ENCODE measurements at places on chromosomes 1 and 21. TPM values are rescaled to one million over a fixed set of nuclear protein-coding genes. Genes with fewer than 3 reads are reported as not detected.

The DENND2C gene
- 0.29 TPM for total RNA-seq

DNA sequence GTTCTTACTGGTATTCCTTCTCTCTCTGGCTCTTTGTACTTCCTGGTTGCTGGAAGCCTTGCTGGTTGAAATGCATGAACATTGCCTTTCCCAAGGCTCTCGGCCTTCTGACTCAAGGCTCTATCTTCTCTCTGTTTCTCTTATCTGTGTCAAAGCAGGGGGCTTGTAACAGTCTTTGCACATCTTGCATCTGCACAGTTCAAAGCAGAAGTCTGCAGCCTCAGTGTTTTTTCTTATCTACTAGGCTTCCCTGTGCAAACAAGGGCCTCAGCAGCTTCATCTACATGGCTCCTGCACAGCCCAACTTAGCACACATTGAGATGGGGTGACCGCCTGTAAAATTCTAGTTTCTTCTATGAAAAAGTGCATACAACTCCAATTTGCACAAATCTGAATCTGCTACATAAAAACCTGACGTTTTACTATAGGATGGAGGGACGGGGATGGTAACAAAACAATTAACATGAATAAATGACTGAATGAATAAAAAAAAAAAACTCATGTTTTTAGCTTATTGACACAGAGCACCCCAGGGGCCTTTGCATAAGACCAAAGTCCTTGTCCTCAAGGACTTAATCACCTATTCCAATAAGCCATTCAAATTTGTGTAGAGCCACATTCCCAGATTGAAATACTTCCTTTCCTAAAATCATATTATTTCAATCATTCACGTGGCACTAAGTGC is 458.3 kb downstream of the LMO4 start:
- no peak for DNase-seq

- no peak for DNase-seq
Measured at GRCh38 chr1:175128523-175128922, 60.9 kb downstream of the TNN start.

GRCh38 chr1:221638595-221638994 is 103.3 kb downstream of the DUSP10 start:
- no peak for DNase-seq

- peak; percentile 96 for DNase-seq
Measured at GRCh38 chr1:237012788-237013383, 8.6 kb upstream of the MT1HL1 start.

DNA sequence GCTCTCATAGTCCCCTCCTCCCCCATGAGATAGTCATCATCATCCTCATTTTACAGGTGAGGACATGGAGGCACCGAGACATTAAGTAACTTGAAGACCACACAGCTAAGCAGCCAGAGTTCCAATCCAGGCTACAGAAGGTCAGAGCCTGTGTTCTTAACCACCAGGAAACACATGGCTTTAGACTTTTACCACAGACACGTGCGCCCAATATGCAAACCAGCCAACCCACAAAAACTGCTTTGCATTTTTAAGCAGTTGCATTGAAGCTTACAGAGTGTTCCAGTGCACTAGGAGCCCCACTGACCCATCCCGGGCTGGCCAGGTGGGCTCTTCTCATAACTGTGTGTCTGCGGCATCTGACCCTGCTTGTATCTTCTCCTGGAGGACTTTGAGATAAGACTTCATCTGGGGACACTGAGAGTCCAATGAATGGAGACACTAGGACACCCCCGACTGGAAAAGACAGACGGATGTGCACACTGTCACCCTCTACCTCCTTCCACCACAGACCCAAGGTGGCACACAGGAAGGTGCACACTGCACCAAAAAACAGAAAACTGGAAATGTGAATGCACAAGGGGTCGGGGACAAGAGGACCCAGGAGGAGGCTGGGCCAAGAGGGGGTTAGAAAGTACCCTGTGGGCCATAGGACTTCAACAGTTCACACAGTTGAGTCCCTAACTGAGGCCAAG is 56.4 kb downstream of the ETS2 start:
- DNase-seq = no peak

The SH2D2A gene
- total RNA-seq = 3.5 TPM

- no peak for DNase-seq
Measured at GRCh38 chr21:32817208-32817607, 45.7 kb upstream of the PAXBP1 start.

- DNase-seq = no peak
Measured at GRCh38 chr1:67368046-67368514, 60.4 kb downstream of the IL12RB2 start.

GRCh38 chr1:157785248-157785647 is 8.3 kb upstream of the FCRL2 start:
- DNase-seq = no peak

- no peak for DNase-seq
Measured at GRCh38 chr1:187034501-187034900, 205.8 kb downstream of the PLA2G4A start.

The NOTCH2NLA gene
- 30.0 TPM for total RNA-seq

- peak; percentile 46 for DNase-seq
Measured at GRCh38 chr1:230824919-230825721, 43.2 kb downstream of the C1orf198 start.

The CCDC190 gene
- total RNA-seq = not detected

DNA sequence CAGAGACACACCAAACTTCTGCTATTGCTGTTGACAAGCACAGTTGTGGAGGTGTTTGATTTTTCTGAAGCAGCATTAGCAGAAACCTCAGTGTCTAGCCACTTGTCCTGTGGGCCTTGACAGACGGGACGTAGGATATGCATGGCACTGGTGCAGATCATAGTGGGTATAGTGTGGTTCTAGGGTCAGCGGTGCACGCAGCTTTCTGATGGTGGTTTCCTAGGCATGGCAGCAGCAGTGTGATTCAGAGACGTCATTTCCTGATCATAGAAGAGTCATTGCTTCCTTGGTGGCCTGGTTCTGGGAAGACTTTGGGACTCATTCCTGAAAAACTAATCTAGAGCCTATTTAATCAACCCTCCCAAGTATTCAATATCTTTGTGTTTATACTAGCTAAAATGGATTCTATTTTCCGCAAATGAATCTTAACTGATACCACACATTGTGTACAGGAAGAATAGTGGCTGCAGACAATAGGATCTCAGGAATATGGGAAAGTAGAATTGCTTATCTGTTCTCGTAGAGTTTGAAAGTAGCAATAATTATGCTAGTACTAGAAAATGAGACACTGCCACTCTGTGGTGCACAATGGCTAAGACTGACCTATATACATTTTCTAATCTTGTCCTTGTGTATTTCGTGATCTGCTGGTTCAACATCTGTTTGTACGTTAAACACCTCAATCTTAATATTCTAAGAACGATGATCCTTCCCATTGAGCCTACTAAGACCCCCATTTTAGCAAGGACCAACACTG is 2.8 kb upstream of the USP1 start:
- no peak for DNase-seq

DNA sequence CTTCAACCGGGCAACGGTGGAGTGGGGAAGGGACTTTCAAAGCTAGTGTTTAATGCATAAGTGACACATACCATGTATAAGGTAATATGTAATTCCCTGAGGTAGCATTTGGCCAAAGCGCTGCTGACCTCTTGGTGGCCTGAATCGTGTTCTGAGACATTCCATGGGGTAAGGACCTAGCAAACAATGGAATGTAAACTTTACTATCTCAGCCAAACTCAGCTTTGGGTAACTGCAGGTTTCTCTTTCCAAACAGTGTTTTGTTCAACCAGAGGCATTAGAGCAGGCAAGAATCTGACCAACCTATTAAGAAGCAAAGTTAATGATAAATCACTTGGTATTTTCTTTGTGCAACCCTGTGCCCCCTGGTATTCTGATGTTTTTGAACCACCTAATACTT is 22.0 kb downstream of the TGFB2 start:
- DNase-seq = no peak

- no peak for DNase-seq
Measured at GRCh38 chr21:16992448-16992847, 520.4 kb upstream of the CXADR start.

The ADGRB2 gene
- total RNA-seq = 0.65 TPM

GRCh38 chr1:100721526-100722207 is 2.1 kb downstream of the VCAM1 start:
- no peak for DNase-seq

The CD1D gene
- 0.72 TPM for total RNA-seq

The RAB7B gene
- total RNA-seq = not detected

The PDC gene
- total RNA-seq = not detected

GRCh38 chr21:33685613-33686197 is 43.4 kb downstream of the ITSN1 start:
- DNase-seq = peak; percentile 70

The OPTC gene
- not detected for total RNA-seq
